ENCODE measurements at places on chromosomes 3 and 15.

- peak; percentile 35 for DNase-seq
These were observed 1.2 kb downstream of the GABRB3 start for GRCh38 chr15:26771578-26772153.

- no peak for DNase-seq
These were observed 9.3 kb downstream of the TJP1 start for GRCh38 chr15:29813009-29813408.

DNA sequence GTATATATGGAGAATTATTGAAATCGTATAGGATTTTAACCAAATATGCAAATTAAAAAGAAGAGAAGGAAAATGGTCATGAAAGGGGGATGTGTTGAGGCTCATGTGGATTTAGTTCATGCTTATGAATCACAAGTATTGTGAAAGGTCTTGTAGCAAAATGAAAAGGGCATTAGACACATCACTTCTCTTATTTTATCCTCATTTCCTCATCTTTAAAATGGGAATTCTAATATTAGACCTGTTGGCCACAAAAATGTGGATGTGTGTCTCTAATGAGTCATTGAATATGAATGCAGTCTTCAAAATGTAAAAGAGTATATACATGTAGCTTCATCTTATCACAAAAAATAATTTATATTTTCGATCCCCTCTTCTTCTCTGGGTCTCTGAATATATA lies 14.9 kb upstream of the ALCAM start:
- DNase-seq: no peak

DNA sequence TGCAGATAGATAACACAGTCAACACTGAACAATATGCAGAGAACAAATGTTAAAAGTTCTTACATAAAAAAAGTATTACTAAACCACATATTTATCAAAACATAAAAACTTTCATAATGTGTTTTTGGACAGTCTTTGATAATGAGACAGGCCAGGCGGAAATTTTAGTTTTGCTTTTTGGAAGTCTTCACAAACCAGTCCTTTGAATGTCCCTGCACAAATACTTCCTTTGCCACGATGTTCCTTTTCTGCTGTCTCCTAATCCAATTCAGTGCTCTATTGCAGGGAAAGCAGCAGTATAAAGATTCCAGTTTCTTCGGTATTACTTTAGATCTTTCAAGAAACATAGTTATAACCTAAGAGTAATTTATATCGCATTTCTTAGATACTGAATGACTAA lies 135.9 kb downstream of the TBL1XR1 start:
- no peak for DNase-seq

DNA sequence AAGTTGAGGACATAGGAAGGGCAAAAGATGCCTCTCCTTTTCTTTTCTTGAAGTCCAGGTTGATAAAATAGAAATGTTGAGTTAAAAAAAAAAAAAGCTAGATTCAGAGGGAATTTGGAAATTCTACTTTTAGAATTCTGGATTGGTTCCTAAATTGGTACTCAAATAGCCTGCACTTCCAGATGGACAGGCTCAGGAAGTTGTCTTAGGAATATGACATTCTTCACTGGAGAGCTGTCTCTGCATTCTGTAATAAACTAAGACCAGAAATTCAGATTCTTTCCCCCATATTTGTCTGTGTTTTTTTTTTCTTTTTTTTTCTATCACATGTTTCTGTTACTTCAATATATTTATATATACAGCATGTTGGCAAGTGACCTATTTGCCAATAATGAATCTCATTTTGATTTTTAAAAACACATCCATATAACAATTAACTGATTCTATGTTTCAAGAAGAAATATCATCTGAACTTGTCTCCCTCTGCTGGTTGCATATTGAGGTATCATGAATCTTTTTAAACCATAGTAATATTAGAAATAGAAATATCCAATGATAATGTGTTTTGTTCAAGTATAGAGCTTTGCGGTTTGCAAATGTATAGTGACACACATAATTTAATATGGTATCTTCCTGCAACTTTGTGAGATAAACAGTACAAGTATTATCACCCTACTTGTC lies 8.5 kb upstream of the LSAMP start:
- DNase-seq: no peak

GRCh38 chr15:81296186-81296585 lies 27.8 kb downstream of the STARD5 start:
- DNase-seq: no peak

DNA sequence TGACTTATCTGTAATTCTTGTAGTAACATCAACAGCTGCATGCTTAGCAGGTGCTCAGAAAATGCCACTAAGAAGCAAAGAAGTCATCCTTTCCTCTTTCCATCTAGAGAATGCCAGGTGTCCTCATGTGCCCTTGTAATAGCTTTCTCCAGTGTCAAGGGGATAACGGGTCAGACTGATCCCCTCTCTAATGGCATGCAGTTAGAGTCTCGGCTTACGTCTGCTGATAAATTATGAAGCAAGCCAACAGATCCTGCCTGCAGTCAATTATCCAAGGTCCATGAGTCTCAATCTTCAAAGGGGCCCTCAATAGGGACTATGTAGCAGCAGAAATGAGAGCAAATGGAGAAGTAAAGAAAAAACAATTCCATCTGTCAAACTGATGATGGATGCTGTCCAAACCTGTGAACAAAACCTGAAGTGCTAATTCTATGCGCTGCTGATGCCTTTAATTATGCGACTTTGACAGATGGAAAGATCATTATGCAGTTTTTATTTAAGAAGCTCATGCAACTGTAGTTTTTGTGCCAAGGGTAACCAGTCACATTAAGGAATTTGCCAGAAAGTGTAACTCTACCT lies 162.8 kb upstream of the PEX5L start:
- peak; percentile 72 for DNase-seq

GRCh38 chr15:84749111-84749991 lies 959 bp downstream of the ZNF592 start:
- DNase-seq: no peak

DNA sequence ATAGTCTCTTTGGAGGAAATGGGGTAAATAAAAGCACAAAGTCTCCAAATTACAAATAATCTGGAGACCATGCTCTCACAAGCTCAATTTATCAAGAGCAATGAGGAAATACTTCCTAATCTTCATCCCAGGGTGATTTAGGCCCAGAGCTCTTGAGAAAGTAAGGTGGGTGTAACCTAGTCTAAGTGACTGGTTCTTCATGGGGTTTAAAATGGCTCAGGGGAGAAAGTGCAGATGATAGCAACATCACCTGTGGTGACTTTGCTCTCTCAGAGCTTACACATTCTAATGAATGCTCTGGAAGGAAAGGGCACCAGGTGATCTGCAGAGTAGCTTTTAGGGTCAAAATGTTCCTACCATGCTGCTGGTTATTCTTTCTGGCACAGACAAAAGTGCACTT lies 118.4 kb upstream of the TP63 start:
- no peak for DNase-seq

DNA sequence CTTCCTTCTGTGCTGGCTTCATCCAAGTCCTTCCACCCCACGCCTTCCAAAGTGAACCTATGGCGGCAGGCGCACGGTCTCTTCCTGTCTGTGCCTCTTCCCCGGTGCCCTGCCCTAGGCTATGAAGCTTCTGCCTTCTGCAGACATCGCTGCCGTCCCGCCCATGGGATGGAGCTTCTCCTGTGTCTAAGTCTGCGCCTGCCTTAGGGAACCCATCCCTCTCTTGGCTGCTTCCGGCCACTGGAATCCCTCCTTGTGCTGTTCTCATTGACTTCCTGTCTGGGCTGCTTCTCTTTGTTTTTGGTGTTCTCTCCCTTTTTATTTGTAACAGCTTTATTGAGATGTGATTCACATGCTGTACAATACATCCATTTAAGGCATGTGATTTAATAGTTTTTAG lies 17.2 kb downstream of the CHCHD6 start:
- DNase-seq: no peak

DNA sequence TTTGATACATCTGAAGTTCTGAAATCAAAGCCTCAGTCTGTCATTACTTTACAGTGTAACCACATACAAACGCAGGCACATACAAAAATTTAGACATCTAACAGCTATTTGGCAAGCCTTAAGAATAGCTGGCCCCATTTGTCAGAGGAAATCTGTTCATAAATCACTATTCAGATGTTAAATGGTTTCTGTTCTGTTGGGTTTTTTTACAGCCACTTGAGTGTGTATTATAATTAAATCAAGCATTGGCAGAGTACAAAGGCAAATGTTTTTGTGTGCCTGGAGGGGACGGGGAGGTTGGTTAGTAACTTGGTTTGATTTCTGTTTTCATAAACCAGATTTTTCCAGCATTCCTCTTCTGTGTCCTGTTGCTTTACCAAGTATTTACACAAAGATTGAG lies 24.1 kb downstream of the PIGB start:
- DNase-seq: peak; percentile 24

GRCh38 chr3:113271189-113271588 lies 59.8 kb downstream of the BOC start:
- peak; percentile 9 for DNase-seq

GRCh38 chr15:48643776-48644466 lies 1.6 kb downstream of the FBN1 start:
- no peak for DNase-seq

DNA sequence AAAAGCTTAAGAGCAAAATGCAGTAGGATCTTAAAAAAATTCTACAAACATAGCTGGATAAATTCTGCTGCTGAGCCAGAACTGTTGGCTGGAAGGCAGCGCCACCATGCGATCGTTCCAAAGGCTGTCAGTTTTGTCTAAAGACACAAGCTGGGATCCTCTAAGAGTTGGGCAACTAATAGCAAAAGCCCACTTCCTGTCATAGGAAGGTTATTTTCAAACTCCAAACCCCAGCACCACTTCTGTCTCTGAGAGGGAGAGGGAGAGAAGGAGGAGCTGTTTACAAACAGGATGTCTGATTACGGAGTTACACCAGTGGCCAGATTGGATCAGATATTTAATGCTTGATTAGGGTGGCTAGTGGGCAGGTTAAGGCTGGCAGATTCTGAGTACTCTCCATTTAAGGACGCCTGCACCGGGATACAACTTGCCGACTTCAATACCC lies 44.0 kb downstream of the EIF4E3 start:
- no peak for DNase-seq

DNA sequence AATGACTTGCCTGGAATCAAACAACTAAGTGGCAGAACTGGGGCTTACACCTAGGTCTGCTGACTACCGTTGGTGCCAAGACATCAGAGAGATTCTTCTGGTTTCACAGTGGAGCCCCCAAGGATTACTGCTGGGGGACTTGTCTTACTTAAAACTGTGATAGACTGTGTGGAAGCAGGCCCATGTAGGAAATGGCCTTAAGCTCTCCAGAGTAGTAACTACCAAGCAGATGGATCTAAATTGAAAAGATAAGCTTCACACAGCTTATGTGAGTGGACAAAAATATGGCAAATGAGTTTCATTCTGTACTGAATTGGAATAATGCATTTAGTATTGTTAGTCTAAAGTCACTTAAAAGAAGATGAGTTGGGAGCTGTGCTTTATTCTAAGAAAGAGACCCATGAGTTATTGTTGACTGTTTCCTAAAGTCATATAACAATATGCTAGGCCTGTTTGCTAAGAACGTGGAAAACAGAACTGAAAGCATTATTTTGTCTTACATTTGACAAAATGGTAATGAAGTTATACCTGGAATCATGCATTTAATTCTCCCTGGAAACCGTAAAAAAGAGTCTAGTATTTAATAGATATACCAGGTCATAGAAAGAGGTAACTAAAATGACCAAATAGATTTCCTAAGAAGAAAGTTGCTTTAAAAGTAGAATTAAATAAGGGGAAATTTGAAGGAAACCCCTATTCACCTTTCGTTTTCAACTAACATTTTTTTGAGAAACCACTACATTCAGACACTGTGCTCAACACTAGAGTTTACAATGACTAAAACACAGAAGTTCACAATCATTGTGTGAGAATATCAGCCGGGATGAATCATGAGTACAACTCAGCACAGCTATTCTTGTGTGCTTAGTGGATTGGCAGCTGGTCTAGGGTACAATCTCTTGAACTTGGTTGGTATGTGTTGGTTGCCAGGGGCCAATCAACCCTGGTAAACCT lies 13.0 kb upstream of the MAPK6 start:
- DNase-seq: no peak

- no peak for DNase-seq
These were observed 274.4 kb downstream of the ADAMTSL3 start for GRCh38 chr15:83928392-83928734.

DNA sequence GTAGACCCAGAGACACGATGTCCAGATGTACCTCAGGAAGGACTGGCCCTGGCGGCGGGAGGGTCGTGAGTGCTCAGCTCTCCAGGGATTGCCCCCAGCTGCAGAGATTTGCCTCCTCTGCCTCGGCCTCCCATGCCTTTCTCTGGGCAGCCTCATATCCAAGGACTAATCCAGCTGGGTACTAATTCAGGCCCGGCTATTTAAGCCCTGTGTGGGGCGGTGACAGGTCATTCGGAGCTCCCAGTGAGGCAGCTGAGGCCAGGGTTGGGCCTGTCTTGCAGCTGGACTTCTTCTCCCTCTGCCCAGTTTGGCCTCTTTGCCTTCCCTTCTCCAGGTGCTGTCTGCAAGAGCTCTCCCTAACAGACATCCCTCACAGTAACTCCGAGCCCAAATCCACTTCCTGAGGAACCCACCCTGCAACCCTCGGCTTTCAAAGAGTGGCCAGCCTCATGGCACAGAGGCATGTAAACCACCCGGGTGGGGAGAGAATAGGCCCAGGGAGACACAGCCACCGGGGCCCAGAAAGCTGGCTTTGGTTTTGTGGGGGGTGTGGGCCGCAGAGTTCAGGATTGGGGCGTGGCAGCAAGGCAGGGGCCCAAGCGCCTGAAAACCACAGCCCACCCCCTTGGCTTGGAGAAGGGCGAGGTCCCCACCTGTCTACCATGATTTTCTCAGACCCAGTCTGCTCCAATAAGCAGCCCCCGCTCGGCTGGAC lies 85.8 kb downstream of the PPCDC start:
- no peak for DNase-seq

GRCh38 chr3:119340446-119340845 lies 46.3 kb downstream of the ARHGAP31 start:
- no peak for DNase-seq

DNA sequence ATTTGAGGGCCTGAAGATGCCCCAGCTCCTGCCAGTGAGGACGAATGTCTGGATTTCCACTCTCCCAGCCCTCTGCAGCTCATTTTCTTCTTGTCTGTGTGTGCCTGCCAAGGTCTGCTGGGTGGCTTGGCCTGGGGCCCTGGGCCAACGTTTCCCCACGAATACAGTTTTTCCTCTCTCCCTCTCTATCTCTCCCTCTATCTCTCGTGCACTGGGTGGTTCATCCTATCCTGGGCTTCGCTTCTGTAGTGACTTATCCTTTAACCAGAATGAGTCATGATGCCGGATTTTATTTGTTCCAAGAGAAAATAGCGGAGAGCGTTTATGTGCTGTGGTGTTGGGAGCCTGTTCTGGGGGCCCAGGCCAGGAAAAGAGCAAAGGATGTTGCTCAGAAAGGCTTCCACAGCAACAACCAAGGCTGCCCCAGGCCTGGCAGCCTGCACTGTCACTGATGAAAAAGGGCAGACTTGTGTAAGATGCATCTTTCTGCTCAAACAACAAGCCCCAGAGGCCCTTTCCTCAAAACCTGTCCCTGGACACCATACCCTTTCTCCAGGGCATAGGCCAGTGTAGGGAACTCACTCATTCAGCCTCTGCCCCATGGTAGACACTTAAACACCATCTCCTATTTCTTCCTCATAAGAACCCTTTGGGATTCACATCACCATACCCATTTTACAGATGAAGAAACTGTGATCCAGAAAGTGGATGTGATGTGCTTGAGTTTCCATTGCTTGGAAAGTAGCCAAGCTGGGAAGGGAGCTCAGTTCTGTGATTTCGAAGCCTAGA lies 47.3 kb downstream of the ITGA11 start:
- no peak for DNase-seq

Data from NCI-H1105 (cell line).